ENCODE measurements at places on chromosomes 3 and 15. TPM values are rescaled to one million over a fixed set of nuclear protein-coding genes. Genes with fewer than 3 reads are reported as not detected.

The NR2E3 gene
- total RNA-seq: 0.70 TPM

The TLR9 gene
- total RNA-seq: 0.32 TPM

The ATP13A5 gene
- total RNA-seq: not detected

The HIGD2B gene
- not detected for total RNA-seq

The PIGB gene
- total RNA-seq: 3.5 TPM

The PLS1 gene
- total RNA-seq: 1.9 TPM

The RPS17 gene
- total RNA-seq: 707 TPM

The SCG3 gene
- not detected for total RNA-seq

The WNT7A gene
- total RNA-seq: not detected

The SERPINI1 gene
- 5.6 TPM for total RNA-seq

The TMEM108 gene
- 1.5 TPM for total RNA-seq

The RAB6B gene
- 48.5 TPM for total RNA-seq

The KBTBD13 gene
- total RNA-seq: 9.4 TPM

The PRTG gene
- 0.67 TPM for total RNA-seq

The CD80 gene
- total RNA-seq: not detected

The SEMA6D gene
- 16.5 TPM for total RNA-seq

The GOLGA8T gene
- total RNA-seq: not detected

The MCCC1 gene
- total RNA-seq: 57.8 TPM

The IL16 gene
- 2.7 TPM for total RNA-seq

The DYNLT2B gene
- 3.2 TPM for total RNA-seq

The LRTM1 gene
- total RNA-seq: not detected

The RTP2 gene
- not detected for total RNA-seq

The CDHR4 gene
- not detected for total RNA-seq

The IMPG2 gene
- total RNA-seq: 0.11 TPM

The SCN11A gene
- total RNA-seq: 0.05 TPM

The NTRK3 gene
- 3.2 TPM for total RNA-seq

The RPL15 gene
- 878 TPM for total RNA-seq

The ADAMTS9 gene
- 15.4 TPM for total RNA-seq

The HCN4 gene
- 16.6 TPM for total RNA-seq

Measured in Right ventricle myocardium superior (tissue), 1 donor.